ENCODE measurements at places on chromosomes 7 and 10.

- DNase-seq: no peak
Measured at GRCh38 chr10:16902606-16903005, 85.4 kb upstream of the RSU1 start.

- no peak for DNase-seq
Measured at GRCh38 chr10:129960481-129961156, 3.5 kb downstream of the EBF3 start.

DNA sequence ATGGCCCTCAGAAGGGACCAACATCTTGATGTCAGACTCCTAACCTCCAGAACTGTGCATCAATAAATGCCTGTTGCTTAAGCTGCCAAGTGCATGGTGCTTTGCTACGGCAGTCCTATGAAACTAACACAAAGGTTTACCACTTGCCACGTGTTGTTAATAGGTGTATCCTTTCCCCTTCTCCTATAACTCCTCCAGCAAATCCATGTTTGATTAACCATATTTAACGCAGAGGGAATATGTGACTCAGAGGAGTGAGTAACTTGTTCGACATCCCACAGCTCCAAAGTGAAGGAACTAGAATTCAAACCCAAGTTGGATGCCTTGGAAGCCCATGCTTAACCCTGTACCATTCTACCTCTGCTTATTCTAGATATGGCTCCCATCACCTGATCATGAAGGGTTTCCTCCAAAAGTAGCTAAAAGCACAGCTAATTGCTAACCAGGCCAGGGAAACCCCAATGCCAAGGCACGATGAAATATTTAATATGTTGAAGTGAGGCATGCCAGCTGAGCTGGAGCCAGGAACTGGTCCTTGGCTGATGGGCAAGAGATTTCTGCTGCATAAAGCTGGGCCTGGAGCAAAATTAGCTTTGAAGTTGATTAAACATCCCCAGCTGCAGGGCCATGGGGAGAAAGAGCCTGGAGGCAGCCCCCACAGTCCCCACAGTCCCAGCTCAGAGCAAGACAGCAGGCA, 131.9 kb downstream of the C10orf90 start:
- DNase-seq: no peak

- no peak for DNase-seq
Measured at GRCh38 chr10:31709476-31709875, 219.2 kb downstream of the ARHGAP12 start.

DNA sequence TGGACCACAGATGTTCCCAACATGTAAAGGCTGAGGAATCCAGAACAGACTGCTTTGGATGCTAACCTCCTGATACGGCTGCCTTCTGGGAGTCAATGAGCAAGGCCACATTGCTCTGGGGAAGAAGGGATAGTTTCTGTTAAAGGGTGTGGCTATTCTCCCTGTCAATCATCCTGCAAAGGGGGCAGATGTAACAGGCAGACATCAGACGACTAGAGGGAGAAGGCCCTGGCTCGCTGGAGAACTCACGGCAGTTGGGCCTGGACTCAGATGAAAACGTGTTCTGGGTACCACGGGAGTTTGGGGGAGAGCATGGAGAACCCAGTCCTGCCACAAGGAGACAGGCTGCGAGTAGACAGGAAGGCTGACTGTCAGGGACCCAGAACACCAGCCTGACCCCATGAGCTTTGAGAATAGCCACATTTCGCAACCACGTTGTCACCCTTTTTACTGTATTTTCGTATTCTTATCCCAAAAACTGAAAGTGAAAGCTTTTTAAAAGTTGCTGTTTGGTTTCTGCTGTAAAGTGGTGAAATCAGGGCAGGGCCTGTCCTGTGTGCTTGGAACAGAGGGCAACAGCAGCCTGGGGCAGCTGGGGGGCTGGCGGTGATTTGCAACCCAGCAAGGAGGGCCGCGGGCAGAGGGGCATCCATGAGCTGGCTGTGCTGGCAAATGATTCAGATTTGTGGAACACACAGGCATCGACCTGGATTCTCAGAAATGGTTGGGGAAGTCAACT, 95.3 kb downstream of the MYOF start:
- no peak for DNase-seq

DNA sequence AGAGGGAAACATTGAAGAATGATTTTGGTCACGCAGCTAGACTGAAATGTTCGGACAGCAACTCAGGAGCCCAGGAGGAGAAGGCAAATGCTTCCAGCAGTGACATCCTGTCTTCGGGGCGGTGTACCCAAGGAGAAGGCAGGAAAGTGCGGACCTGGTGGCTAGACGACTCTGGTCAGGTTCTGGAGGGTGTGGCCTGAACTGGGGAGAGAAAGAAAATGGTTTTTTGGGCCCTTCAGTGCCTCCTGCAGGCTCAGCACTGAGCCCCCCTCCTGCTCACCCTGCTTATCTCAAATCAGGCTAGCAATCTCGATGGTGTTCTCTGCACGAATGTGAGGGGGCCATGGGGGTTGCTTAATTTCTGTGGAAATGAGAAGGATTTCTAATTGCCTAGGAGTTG, 26.7 kb upstream of the TARP start:
- no peak for DNase-seq

DNA sequence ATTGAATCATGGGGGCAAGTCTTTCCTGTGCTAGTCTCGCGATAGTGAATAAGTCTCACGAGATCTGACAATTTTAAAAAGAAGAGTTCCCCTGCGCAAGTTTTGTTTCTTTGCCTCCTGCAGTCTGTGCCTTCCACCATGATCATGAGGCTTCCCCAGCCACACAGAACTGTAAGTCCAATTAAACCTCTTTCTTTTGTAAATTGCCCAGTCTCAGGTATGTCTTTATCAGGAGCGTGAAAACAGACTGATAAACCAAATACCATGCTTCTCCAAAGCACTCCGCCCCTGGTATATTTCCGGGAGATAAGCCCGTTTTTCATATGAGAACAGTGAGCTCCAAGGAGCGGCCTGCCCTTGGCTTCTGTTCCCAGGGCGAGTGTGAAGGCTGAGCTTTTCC, 118.9 kb downstream of the EVX1 start:
- no peak for DNase-seq

GRCh38 chr7:7136466-7137381, 45.6 kb upstream of the C1GALT1 start:
- DNase-seq: no peak

GRCh38 chr10:13587391-13587790, 626 bp downstream of the PRPF18 start:
- DNase-seq: no peak

GRCh38 chr10:71219918-71220688, 7.7 kb downstream of the UNC5B start:
- DNase-seq: no peak

DNA sequence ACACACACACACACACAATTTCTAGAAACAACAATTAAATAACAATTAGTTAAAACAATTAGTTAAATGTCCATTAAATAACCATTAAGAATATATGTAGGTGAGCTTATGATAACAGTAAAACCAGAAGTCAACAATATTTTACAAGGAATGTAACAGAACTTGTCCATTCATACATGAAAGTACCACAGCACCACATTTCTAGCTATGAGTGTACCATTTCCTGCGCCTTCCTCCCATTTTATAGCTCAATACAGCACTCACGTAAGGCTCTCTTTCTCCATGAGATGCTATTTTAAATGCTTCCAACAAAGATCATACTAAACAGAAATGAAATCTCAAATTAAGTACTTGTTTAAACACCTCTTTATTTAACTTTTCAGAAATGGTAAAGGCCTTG, 367.3 kb upstream of the ZWINT start:
- no peak for DNase-seq

GRCh38 chr10:128386816-128387604, 260.8 kb upstream of the MKI67 start:
- no peak for DNase-seq

DNA sequence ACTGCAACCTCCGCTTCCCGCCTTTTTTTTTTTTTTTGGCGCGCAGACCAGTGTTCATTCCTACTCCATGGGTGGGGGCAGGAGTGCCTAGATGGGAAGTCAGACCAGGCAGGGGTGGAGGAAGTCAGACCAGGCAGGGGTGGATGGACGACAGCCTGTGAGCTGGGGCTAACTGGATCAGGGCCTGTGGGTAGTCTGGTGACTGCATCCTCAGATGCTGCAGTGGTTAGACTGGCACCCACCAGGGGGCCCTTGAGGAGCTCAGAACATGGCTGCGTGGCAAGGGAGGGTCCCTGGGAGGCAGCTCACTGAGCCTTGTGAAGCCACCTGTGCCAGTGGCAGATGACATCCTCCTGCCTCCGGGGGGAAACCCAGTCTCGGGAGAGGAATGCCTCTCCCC, 35.1 kb downstream of the RCC1L start:
- no peak for DNase-seq

- no peak for DNase-seq
Measured at GRCh38 chr7:597348-598178, 77.9 kb upstream of the PDGFA start.

DNA sequence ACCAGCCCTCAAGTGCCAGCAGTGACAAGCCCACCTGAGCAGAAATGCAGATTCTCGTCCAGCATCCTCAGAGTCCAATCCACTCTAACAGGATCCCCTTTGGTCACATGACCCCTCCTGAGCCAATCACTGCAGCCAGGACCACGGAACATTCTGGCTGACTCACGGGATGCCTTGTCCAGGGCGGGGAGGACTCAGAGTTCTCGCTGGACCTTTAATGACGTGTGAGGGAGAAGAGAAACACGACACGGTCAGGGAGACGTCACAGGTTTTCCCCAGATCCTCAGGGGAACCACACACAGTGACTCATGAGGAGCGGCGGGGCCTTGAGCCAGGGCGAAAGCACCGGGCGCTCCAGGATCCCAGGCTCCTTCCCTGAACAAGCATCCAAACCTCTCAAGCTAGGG, 155.7 kb downstream of the PTPRN2 start:
- DNase-seq: no peak

- no peak for DNase-seq
Measured at GRCh38 chr10:30842185-30842584, 189.5 kb downstream of the ZNF438 start.

GRCh38 chr7:96311967-96312366, 9.9 kb downstream of the SLC25A13 start:
- peak; percentile 23 for DNase-seq

DNA sequence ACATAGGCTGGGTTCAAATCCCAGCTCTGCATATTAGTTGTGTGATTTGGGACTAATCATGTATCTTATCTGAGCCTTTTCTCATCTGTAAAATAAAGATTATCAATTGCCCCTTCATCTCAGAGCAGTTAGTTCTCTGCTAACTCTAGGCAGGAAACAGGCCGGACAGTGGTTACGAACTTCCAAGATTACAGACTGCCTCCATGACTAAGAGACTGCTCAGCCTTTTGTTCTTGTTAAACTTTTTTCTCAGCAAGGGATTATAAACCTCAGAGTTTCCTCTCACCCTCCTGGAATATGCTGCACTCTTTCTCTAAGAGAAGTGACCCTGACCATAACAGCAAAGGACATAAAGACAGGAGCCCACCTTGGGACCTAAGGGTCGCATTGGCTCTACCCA, 52.5 kb upstream of the NFKB2 start:
- no peak for DNase-seq

DNA sequence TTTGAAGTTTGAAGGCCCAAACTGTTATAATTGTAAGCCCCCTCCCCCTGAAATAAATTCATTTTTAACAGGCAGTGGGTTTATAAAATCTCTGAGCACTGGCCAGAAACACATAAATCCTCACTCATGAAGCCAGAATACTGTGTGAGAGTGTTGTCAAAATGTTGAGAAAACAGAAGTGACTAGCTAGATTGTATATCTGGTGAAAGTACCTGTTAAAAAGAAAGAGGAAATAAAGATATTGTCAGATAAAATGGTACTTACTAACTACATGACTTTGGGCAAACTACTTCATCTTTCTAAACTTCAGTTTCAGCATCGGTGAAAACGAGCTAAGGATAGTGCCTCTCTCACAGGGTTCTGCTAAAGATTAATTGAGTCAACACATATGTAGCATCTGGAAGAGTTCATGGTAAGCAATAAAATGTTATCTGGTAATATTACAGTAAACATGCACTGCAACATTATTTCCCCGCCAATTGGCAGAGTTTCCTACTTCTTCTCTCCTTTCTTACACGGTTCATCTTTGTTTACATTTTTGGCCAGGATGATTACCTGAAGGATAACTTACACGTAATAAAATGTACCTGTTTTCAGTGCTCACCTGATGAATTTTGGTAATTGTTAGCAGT, 202.5 kb upstream of the CHRM2 start:
- no peak for DNase-seq

- no peak for DNase-seq
Measured at GRCh38 chr7:131619336-131620305, 63.2 kb upstream of the PODXL start.

DNA sequence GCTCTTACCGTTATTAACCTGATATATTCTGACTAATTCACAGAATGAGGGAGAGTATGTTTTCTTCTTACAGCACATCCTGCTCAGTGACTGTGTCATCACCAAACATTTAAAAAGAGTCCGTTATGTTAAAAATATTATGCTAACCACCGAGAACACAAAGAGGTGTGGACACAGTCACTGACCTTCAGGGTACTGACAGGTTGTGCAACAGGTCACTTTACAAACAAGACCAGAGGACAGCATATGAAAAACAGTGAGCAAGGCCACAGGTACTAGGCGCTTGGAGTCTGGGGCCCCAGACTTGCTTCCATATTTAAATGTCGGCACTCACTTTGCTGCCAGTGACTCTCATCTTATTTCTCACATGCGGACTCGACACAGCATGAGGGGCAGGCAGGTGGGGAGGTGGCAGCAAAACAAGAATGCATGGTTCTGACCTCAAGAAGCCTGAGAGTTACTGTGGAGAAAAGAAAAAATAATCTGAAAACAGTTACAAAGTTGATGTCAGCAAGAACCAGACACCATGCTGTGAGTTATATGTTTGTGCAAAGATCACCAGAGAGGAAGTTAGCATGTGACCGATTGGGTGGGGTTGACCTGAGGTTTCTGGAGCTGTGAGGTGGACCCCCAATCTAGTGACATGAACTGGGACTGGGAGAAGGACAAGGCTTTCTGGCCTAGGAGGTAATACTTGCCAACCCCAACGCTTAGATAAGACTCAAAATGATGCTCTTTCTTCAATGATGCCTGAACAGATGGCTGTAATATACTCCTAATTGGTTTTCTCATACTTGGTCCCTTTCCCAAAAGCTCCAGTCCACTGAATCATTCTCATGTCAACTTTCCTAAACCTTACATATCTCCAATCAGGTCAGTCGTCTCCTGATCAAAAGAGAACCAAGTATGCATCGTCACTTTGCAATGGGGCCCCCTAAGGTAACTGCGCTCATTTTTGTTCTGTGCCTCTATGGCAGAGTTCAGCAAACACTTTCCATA, 102.4 kb downstream of the HIPK2 start:
- no peak for DNase-seq

DNA sequence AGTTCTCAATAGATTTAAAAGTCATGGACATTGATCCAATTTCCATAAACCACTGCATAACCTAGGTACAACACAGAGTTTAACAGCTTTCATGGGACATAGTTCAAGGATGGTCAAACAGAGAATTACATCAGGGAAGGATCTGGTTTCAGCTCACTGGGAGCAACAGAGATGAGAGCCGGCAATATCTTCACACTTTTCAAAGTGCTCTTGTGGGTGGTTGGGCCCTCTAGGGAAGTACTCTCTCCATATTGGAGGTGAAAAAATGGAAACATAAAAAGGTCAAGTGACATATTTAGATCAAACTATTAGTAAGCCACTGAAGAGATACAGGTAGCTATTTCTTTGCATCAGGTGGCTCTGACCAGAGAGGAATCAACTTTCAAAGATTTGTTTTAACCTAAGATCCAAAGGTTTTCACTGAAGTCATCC, 61.8 kb upstream of the LRRN3 start:
- DNase-seq: no peak
